ENCODE measurements at places on chromosomes 6 and 20. TPM values are rescaled to one million over a fixed set of nuclear protein-coding genes. Genes with fewer than 3 reads are reported as not detected.

The RAET1L gene
- total RNA-seq: not detected

DNA sequence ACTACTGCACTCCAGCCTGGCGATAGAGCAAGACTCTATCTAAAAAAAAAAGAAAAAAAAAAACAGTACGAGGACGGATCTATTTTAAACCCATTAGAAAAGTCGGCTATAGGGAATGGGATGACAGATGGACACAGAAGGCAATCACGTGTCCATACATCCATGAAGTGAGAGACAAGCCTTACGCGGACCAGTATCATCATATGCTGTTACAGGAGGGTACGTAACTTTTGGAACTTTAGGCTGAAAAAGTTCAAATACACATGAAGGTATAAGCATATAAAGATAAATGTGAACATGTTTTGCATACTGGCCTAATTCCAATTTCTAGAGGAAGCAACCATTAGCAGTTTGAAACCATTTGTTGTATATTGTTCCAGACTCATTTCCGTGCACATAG lies 109.8 kb upstream of the EXOC2 start:
- peaks cover 22% of the 10 kb centered on the region for H3K27me3 ChIP-seq
- H3K36me3 ChIP-seq: no peaks in the 10 kb centered on the region

The MOG gene
- not detected for total RNA-seq

GRCh38 chr6:133235221-133235620 lies 5.9 kb upstream of the EYA4 start:
- H3K4me1 ChIP-seq: no peaks in the 10 kb centered on the region
- no peak overlapping the region for H3K4me3 ChIP-seq
- no peaks in the 10 kb centered on the region for H3K36me3 ChIP-seq
- peaks cover 10% of the 10 kb centered on the region for H3K27me3 ChIP-seq
- H3K27ac ChIP-seq: no peak overlapping the region

All from activated CD8-positive, alpha-beta T cell treated with anti-CD3 and anti-CD28 coated beads, Interleukin-2, amount 10 ng/mL, durations not matched to agents 7 days and 5 days (primary cell).